ENCODE measurements at places on chromosomes 4 and X. TPM values are rescaled to one million over a fixed set of nuclear protein-coding genes. Genes with fewer than 3 reads are reported as not detected.
A peak's percentile ranks its signal among the peaks of the same experiment; 100 is the strongest.

DNA sequence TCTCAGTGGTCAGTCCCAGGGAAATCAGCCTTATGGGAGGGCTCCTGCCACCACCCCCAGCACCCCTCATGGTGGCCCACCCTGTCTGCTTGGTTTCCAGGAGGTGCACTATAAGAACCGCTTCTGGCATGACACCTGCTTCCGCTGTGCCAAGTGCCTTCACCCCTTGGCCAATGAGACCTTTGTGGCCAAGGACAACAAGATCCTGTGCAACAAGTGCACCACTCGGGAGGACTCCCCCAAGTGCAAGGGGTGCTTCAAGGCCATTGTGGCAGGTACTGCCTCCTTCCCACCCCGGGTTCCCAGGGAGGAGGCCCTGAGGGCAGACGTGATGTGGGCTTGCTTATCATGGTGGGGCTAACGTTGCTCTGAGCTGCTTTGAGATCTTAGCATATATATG is 44.3 kb downstream of the MAP7D3 start:
- H3K36me3 ChIP-seq: peaks cover 68% of the 10 kb centered on the region
- no peak for DNase-seq
- H3K27ac ChIP-seq: peak overlapping the region; percentile 95

DNA sequence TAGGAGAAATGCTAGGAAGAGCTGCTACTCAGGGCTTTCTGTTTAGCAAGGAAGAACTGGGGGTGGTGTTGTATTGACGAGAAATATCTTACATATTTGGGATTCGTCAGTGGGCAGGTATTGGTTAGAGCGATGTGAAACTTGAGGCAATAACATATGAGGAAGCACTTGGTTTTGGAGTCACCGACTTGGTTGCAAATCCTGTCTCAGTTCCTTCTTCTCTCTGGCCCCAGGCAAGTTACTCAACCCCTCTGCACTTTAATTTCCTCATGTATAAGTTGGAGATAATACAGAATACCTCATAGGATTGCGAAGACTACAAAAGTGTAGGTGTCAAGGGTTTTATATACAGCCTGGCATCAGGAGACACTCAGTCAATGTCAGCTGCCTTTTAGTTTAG is 34.1 kb downstream of the GPAT3 start:
- no peak for DNase-seq
- peaks cover 22% of the 10 kb centered on the region for H3K4me1 ChIP-seq
- H3K27ac ChIP-seq: no peak overlapping the region
- no peak overlapping the region for H3K4me3 ChIP-seq
- H3K27me3 ChIP-seq: no peaks in the 10 kb centered on the region
- no peaks in the 10 kb centered on the region for H3K36me3 ChIP-seq

Gene SPANXD
- total RNA-seq: not detected

Gene SYTL5
- not detected for total RNA-seq

Gene POU4F2
- not detected for total RNA-seq

Data from psoas muscle (tissue), 8 donors.